ENCODE measurements at places on chromosomes 16 and 17. TPM values are rescaled to one million over a fixed set of nuclear protein-coding genes. Genes with fewer than 3 reads are reported as not detected.

Gene AOC2
- 1.8 TPM for total RNA-seq

Gene ARRB2
- 19.4 TPM for total RNA-seq

Gene HS3ST3B1
- total RNA-seq: 76.9 TPM

Gene ODAD4
- total RNA-seq: 1.9 TPM

Gene ABCC11
- total RNA-seq: 0.48 TPM

GRCh38 chr16:12568438-12568837, 235.2 kb downstream of the CPPED1 start:
- H3K27me3 ChIP-seq: no peaks in the 10 kb centered on the region
- H3K36me3 ChIP-seq: peaks cover 4% of the 10 kb centered on the region
- no peak overlapping the region for H3K27ac ChIP-seq
- H3K4me1 ChIP-seq: no peaks in the 10 kb centered on the region

DNA sequence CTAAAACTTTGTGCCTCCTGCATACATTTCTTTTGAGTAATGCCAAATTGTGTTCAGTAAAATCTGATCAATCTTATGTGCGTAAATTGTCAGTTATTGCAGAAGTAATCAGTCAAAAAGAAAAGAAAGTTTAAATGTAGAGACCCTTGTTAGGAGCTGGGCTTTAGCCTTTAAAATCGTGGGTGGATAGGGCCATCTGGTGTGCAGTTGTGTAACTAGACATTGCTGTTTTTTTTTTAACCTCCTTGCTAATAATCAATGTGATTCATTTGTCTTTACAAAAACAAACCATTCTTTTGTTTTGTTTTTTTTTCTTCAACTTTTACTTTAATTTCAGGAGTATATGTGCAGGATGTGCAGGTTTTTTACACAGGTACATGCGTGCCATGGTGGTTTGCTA, 5.3 kb upstream of the WWOX start:
- H3K27ac ChIP-seq: no peak overlapping the region
- H3K36me3 ChIP-seq: no peaks in the 10 kb centered on the region
- H3K27me3 ChIP-seq: peaks cover 28% of the 10 kb centered on the region
- no peak for DNase-seq
- peaks cover 4% of the 10 kb centered on the region for H3K4me1 ChIP-seq
- no peak overlapping the region for H3K4me3 ChIP-seq

DNA sequence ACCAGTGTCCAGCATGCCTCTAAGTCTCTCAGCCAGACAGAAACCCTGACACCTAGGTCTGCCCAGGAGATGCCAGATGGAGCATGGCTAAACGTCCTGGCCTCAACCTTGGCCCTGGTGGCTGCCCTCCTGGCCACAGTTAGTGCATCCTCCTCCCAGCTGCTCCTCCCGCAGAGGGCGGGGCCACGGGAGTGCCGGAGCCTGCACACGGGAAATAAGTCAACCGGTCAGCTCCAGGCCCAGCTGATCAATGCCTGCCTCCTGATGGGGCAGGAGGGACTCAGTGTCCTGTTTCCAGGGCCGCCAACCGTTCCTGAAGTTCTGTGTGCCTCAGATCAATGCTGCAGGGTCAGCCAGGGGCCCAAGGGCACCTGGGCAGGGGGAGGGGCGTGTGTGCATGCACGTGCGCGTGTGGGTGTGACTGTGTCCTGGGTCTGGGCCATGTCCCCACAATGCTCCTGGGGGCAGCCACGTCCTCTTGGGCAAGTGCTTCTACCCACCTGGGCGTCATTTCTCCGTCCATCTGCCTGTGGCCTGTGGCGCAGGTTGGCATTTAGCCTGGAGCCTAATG, 4.6 kb upstream of the KCNJ12 start:
- DNase-seq: no peak
- no peaks in the 10 kb centered on the region for H3K36me3 ChIP-seq
- peaks cover 16% of the 10 kb centered on the region for H3K4me1 ChIP-seq
- H3K4me3 ChIP-seq: no peak overlapping the region
- no peak overlapping the region for H3K27ac ChIP-seq

- H3K36me3 ChIP-seq: no peaks in the 10 kb centered on the region
- DNase-seq: no peak
- H3K27ac ChIP-seq: no peak overlapping the region
- H3K4me1 ChIP-seq: peaks cover 4% of the 10 kb centered on the region
Observed at GRCh38 chr17:50887705-50888245, 21.6 kb upstream of the TOB1 start.

DNA sequence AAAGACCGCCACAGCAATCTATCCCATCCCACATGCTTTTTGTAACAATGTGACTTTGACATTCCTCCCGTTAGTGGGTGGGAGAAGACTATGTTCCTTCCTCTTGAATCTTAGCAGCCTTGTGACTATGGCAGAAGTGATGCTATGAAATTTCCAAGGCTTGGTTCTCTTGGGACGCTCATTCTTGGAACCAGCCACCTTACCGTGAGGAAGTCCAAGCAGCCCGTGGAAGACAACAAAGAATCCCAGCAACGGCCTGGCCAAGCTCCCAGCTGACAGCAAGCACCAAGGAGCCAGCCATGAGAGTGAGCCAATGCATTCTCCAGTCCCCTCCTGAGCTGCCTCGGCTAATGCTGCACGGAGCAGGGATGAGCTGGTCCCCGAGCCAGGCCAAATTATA, 62.3 kb downstream of the VPS53 start:
- H3K27me3 ChIP-seq: no peaks in the 10 kb centered on the region
- DNase-seq: no peak
- H3K4me3 ChIP-seq: no peak overlapping the region
- no peak overlapping the region for H3K27ac ChIP-seq
- H3K4me1 ChIP-seq: no peaks in the 10 kb centered on the region

DNA sequence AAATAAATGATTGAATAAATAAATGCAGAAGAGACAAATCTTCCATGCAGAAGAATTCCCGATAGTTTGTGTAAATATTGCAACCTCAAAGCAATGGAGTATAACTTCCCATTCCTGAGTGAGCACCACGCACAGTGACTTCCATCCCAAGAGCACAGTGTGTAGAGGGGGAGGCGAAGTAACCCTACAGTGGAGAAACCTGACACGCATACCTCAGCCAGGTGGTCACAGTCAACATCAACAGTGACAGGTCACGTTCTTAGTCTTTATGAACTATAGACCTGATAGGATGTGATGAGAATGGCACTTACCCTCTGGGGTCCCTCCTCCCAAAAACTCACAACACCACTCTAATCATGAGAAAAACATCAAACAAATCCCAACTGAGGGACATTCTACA, 111.6 kb downstream of the DYNLRB2 start:
- H3K27me3 ChIP-seq: no peaks in the 10 kb centered on the region
- no peaks in the 10 kb centered on the region for H3K4me1 ChIP-seq
- no peak overlapping the region for H3K4me3 ChIP-seq
- H3K36me3 ChIP-seq: no peaks in the 10 kb centered on the region
- H3K27ac ChIP-seq: no peak overlapping the region

DNA sequence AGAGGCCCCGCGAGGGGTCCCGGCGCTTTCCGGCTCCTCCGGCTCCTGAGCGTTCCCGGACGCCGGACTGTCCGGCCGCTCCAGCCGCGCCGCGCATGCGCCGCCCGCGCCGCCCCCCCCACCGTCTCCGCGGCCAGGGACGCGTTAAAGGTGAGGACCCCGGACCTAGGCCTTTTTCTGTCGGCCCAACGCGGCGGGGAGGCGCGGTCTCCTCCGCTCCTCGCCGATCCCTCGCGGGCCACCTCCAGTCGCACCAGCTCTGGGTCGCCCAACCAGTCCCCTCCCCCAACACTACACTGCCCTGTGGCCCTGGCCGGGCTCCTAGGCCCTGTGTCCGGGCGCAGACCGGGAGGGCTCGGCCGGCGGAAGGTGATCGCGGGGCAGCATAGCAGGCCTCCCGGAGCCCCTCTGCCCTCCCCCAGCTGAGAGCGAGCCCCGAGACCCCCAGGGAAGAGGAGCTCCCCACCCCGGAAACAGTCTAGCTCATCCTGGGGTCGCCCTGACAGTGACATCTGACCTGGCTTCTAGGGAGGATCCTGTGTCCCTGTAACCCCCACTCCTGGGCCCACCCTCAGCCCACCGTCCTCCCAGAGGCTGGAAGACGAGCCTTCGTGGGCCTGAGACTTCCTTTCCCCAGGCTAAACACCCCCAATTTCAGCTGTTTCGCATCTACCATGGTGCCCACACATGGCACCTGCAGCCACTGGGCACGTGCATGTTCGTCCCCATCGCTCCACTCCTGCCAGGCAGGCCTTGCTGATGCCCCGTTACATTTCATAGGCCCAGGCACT, 14.7 kb upstream of the BCAR1 start:
- H3K36me3 ChIP-seq: peaks cover 4% of the 10 kb centered on the region
- peaks cover 62% of the 10 kb centered on the region for H3K4me1 ChIP-seq
- peak overlapping the region; percentile 87 for H3K27ac ChIP-seq

DNA sequence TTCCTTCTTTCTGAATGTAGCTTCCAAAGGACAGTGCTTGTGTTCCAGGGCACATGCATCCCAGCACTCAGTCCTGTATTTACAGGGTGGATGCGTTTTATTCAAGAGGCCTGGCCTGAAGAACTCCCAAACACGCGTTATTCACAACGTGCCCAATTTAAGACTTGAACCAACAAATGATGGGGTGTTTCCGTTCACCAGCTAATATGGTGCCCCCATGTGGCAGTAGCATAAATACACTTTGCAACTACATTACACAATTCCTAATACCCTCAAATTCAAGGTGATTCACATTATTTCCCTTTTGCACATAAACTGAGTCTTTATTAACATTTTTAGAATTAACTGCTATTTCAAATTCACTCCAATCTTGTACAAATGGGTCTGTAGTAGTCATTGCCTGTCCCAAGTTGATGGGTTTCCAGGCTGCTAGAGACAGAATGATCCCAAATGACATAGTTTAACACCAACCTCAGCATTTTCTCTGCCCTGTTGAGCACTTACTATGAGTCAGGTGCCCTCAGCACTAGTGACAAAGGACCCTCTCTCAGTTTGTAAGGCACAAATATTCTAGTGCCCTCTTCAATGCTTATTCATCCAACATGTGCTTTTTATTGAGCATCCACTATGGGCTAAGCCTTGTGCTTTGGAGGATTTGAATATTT, 26.9 kb downstream of the HSD17B2 start:
- H3K27ac ChIP-seq: no peak overlapping the region
- no peaks in the 10 kb centered on the region for H3K4me1 ChIP-seq
- DNase-seq: no peak
- no peak overlapping the region for H3K4me3 ChIP-seq

DNA sequence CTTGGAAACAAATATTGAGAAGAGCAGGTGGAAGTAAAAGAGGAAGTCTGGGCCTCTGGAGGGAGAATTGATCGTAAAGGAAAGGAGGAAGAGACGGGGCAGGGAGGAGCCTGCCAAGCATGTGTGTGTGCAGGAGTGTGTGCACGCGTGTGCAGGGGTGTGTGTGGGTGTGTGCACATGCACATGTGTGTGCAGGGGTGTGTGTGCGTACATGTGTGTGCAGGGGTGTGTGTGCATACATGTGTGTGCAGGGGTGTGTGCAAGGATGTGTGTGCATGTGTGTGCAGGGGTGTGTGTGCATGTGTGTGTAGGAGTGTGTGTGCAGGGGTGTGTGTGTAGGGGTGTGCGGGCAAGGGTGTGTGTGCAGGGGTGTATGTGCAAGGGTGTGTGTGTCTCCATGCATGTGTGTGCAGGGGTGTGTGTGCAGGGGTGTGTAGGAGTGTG, 10.0 kb downstream of the CEP295NL start:
- H3K27ac ChIP-seq: peak overlapping the region; percentile 18
- no peak for DNase-seq
- H3K36me3 ChIP-seq: peaks cover 33% of the 10 kb centered on the region
- H3K4me1 ChIP-seq: peaks cover 57% of the 10 kb centered on the region

- H3K4me1 ChIP-seq: peaks cover 13% of the 10 kb centered on the region
- H3K27me3 ChIP-seq: peaks cover 11% of the 10 kb centered on the region
- H3K4me3 ChIP-seq: no peak overlapping the region
- H3K36me3 ChIP-seq: no peaks in the 10 kb centered on the region
- no peak for DNase-seq
Observed at GRCh38 chr16:1926271-1926670, 8.1 kb upstream of the HS3ST6 start.

DNA sequence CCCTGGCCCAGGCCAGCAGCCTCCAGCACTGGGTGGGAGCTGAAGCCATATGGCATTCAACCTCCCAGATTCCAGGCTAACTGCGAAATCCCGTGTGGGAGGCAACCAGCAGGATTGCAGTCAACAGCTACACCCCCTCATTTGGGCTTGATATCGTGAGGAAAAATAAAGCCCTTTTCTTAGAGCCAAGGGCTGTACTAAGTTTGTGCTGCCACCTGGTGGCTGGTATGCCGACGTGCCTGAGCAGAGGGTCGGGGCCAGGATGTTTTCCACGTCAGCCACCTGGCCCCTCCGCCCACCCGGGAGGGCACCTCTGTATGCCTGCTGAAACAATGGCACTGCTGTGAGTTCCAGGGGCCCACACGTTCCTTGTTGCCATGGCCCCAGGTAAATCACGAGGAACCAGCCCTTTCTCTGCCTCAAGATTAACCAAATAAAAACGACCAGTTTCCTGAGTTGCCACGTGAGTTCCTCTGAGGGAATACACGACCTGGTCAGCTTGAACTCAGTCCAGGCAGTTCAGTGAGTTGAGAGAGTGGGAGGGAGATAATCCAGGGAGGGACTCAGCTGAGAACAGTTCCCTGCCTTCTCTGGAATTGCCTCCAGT, 9.0 kb downstream of the TMEM98 start:
- no peaks in the 10 kb centered on the region for H3K4me1 ChIP-seq
- peaks cover 58% of the 10 kb centered on the region for H3K36me3 ChIP-seq
- H3K27ac ChIP-seq: no peak overlapping the region
- H3K4me3 ChIP-seq: no peak overlapping the region
- no peak for DNase-seq
- H3K27me3 ChIP-seq: no peaks in the 10 kb centered on the region

DNA sequence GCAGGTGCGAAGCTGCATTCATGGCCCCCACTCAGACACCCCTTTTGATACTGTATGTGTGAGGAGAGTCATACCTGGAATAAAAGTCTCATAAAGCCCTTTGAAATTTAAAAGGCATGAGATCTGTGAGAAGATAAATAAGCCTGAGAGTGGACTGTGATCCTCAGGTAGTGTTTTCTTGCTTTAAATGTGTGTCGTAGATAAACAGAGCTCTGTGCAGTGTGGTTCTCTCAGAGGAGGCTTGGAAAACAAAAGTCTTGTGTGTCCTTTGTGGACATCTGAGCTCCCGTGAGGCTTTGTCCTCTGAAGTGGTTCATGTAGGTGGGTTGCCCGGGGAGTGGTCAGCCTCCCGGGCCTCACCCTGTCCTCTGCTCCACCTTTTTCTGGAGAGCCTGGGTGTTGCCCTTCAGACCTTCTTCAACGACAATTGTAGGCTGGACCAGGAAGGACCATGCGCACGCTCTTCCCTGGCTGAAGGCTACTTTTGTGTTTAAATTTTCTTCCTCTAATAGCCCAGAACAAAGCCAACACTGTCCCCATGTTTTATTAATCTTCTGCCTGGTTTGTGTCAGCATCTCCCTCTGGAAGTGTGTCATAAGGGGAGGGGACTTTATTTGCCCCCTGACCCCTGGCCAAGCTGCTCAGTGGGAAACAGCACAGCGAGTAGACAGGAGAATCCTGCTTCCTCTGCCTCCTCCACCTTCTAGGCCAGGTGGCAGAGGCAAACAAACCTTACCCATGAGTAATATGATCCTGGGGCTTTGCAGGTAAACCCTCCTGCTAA, 151.2 kb downstream of the MSI2 start:
- peaks cover 31% of the 10 kb centered on the region for H3K4me1 ChIP-seq
- no peaks in the 10 kb centered on the region for H3K27me3 ChIP-seq
- DNase-seq: no peak
- peaks cover 3% of the 10 kb centered on the region for H3K36me3 ChIP-seq
- peak overlapping the region; percentile 25 for H3K27ac ChIP-seq
- no peak overlapping the region for H3K4me3 ChIP-seq

All from osteocyte (in vitro differentiated cells).